Nephron progenitor cell (in vitro differentiated cells): ENCODE measurements at places on chromosomes 3 and 15.

DNA sequence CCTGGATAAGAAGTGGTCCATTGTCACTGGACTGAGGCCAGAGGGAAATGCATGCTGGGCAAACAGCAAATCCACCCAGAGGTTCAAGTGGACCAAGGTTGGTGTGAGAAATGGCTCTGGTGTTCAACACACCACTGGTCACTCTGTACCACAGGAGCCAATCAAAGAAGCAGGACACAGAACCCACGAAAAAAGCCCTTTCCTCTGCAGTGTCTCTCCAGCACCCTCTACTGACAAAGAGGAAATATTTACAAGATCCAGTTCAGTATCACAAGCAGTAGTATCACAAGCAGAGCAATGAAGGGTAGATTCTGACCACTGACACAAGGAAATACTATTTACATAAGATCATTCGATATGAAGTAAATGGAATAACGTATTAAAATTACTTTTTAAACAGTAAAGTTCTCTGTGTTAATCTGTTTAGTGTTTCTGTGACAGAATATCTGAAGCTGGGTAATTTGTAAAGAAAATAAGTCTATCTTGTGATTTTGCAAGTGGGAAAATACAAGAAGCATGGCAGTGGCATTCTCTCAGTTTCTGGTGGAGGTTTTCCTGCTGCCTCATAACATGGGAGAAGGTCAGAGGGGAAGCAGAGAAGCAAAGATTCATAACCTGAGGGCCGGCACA is 390.7 kb downstream of the EFHB start:
- H3K4me1 ChIP-seq, result no peaks in the 10 kb centered on the region
- H3K36me3 ChIP-seq, result no peaks in the 10 kb centered on the region
- H3K27ac ChIP-seq, result no peak overlapping the region
- H3K27me3 ChIP-seq, result no peaks in the 10 kb centered on the region

DNA sequence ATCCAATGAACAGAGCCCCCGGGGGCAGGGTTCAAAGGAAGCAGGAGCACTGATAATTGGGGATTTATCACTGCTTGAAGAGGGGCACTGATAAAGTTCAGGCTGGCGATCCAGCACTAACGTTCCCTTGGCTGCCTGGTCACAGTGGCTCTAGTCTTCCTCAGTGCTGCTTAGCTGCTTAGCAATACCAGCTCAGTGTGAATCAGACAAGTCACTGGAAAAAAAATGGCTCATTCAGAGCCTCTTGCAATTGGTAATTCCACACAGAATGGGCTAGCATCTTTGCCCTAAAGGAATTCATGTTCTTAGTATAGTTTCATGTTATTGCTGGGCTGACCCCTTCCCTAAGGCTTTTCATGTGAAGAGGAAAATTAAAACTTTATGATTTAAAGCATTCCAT is 95.7 kb upstream of the SLC2A2 start:
- H3K27me3 ChIP-seq, result no peaks in the 10 kb centered on the region
- no peak overlapping the region for H3K4me3 ChIP-seq

- no peak overlapping the region for H3K4me3 ChIP-seq
- DNase-seq, result no peak
- peaks cover 4% of the 10 kb centered on the region for H3K36me3 ChIP-seq
- H3K27ac ChIP-seq, result peak overlapping the region; percentile 9
These were observed 170.4 kb downstream of the FHIT start for GRCh38 chr3:61080737-61081445.

GRCh38 chr3:46651084-46651483 is 38.8 kb downstream of the FAM240A start:
- H3K4me3 ChIP-seq, result no peak overlapping the region
- no peak overlapping the region for H3K27ac ChIP-seq
- H3K36me3 ChIP-seq, result peaks cover 5% of the 10 kb centered on the region
- H3K4me1 ChIP-seq, result peaks cover 4% of the 10 kb centered on the region
- DNase-seq, result no peak
- peaks cover 12% of the 10 kb centered on the region for H3K27me3 ChIP-seq

DNA sequence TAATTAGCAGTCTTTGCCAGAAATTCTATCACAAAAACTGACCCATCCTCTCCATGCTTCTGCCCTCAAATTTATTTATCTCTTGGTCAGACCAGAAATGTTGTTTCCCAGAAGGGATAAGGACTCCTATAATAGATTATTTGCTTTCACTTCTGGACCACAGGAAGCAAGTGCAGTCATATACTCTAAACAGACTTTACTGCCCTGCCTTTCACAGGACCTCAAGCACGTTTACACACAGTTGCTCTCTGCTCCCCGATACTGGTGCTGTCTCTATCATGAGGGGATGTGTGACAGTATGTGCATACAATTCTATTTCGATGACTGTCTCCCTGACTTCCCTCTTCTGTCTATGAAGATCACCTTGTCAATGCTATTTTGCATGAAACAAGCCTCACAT is 205.5 kb upstream of the TGFBR2 start:
- H3K27ac ChIP-seq, result no peak overlapping the region
- H3K4me3 ChIP-seq, result no peak overlapping the region
